Muscle of leg (tissue), 16 donors: ENCODE measurements at places on chromosomes 6 and 20.

DNA sequence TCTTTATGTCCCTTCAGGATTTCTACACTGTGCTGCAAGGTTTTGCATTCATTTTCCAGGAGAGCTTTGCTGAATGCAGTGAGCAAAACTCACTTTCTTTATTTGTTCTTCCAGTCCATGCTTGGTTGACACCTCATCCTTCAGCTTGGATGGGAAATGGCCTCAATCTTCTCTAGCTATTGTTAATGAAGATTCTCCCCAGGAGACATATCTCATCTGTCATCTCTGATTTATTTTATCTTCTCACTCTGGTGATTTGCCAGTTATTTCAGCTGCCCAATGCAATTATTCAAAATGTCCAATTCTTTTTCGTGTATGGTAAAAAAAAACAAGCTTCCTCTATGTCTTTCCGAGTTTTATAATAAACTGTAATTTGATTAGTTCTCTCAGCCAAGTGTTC lies 77.9 kb upstream of the PAK5 start:
- DNase-seq: no peak

DNA sequence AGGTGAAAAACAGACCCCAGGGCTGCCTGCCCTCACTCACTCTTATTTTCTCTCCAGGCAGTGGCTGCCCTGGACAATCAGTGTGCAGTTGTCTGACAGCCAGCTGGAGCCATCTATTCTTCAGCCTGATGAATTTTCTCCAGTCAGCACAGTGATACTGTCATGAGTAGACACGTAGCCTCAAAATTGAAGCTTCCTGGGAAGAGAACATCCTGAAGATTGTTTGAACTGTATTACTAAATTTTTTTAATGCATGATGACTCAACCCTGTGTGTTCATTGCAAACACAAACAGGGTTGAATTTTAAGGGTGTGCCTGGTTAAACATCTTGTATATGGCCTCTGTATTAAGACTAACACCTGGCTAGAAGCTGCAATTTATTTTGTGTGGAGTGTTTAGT lies 49.8 kb upstream of the STXBP5 start:
- DNase-seq: no peak

- DNase-seq: no peak
Measured at GRCh38 chr6:153442096-153442495, 311.0 kb upstream of the RGS17 start.

GRCh38 chr20:3223994-3224680 lies 14.8 kb downstream of the ITPA start:
- no peak for DNase-seq

- peak; percentile 74 for DNase-seq
Measured at GRCh38 chr6:122609881-122610689, at the start of gene PKIB. Gene PKIB, plus strand, starts transcription at chr6:122610405. Its CDS starts 107,390 bp downstream, at chr6:122717795.
